Smooth muscle cell of the brain vasculature (primary cell): ENCODE measurements at places on chromosomes 2 and 18.

DNA sequence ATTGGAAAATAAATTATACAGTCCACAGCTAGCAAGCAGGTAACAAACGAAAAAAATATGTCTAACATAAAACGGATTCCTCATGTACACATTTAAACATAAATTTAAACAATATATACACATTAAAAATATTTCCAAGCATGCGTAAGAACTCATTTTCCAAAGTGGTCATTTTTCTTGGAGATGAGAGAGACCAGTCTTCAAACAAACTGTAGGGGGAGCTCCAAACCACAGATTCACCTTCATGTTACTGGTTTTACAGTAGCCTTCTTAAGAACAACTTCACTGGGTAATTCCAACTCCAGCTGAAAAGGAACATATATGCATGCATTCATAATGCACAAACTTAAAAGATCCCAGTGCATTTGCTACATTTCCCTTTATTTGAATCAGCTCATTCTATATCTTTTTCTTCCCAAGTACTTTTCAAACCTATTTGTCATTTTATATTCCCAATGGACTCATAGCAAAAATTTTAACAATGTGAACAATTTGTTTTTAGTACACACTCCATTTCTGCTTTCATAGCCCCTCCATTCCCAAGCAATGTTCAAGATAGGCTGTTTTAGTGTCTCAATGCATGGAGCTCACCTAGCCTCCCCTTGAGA is 4.7 kb upstream of the STAMBP start:
- peak; percentile 65 for DNase-seq

DNA sequence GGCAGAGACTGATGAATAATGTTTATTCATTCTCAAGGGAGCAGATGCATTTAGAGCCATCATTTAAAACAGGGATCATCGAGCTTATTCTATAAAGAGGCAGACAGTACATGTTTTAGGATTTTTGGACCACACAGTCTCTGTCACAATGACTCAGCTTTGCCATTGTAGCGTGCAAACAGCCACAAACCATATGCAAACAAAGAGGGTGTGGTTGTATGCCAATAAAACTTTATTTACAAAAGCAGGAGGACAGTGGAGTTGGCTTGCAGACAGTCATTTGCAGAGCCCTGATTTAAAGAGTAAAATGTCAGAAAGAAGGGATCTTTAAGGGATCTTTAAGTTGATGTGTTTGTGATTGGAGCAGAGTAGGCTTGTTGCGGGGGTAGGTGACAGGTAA is 51.5 kb downstream of the SMIM21 start:
- no peak for DNase-seq

DNA sequence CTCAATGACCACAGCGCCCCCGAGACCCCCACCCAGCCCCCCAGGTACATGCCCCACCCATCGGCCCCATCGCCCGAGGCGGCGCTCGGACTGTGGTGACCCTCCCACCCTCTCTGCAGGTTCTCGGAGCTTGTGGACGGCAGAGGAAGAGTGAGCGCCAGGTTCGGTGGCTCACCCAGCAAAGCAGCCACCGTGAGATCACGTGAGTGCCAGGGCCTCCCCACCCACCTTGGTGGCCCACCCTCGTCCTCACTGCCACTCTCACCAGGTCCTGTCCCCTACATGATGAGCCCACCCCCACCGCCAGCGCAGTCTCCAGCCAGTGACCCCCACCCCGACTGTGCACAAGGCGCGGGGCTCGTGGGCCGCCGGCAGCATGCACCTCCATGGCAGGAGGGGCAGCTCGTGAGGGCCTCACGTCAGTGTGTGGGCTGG is 30.4 kb downstream of the MTERF4 start:
- DNase-seq, result no peak

- DNase-seq, result no peak
Measured at GRCh38 chr2:212337036-212337435, 201.6 kb downstream of the ERBB4 start.

DNA sequence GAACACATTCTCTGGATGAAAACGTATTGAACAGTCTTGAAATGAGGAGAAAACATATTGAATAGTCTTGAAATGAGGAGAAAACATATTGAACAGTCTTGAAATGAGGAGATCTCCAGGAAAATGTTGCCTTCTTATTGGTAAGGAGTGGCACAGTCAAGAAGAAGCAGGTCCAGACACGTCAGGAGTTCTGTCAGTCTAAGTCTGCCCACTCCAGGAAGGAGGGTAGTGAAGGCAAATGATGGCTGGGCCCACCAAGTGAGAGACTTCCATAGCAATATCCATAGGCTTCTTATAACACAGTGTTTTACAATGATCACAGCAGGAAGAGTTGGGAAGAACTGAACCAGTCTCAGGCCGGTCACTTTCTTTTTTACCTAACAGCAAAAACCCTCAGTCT is 316.2 kb downstream of the ETAA1 start:
- no peak for DNase-seq

- DNase-seq, result no peak
Measured at GRCh38 chr2:65393743-65394422, 38.5 kb downstream of the SPRED2 start.

GRCh38 chr18:23020555-23021294 is 87.6 kb downstream of the RBBP8 start:
- no peak for DNase-seq

GRCh38 chr2:202911203-202911511 is 316 bp downstream of the WDR12 start:
- DNase-seq, result no peak

- no peak for DNase-seq
Measured at GRCh38 chr2:222298311-222299150, at the start of gene PAX3. Gene PAX3 (minus strand): TSS chr2:222298998. CDS start chr2:222298615, 383 bp downstream.

DNA sequence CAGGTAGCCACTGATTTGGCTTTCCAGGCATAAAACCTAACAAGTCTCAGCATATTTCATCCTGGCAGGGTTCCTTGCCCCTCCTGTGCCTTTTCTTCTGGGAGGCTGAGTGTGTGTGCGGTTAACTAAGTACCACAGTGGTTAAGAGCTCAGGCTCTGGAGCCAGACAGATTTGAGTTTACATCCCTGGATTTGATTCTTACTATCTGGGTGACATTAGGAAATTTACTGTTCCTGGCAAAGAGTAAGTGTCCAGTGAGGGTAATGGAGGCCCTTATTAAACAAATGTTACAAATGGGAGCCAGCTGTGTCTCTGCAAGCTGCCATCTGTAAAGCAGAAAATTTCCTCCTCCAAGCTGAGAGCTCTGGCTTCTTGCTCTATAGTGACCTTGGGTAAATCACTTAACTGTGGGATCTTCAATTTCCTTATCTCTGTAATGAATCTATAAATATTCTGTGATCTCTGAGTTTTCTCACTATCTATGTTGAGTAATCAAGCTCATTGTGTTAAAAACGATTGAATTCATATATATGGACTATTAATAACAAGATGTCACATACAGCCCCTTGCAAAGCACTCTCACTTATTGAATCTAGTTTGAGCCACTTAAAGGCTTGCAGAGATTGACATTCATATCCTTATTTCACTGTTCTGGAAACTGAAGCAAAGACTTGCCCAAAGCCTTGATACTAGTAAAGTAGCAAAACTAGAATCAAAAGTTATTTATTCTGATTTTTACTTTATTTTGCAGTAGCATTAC is 6.5 kb upstream of the COBLL1 start:
- DNase-seq, result no peak

GRCh38 chr2:160493227-160494028 is at the start of gene RBMS1:
Gene RBMS1 (minus strand): TSS chr2:160493807. CDS start chr2:160493363, 444 bp downstream.
- DNase-seq, result no peak

DNA sequence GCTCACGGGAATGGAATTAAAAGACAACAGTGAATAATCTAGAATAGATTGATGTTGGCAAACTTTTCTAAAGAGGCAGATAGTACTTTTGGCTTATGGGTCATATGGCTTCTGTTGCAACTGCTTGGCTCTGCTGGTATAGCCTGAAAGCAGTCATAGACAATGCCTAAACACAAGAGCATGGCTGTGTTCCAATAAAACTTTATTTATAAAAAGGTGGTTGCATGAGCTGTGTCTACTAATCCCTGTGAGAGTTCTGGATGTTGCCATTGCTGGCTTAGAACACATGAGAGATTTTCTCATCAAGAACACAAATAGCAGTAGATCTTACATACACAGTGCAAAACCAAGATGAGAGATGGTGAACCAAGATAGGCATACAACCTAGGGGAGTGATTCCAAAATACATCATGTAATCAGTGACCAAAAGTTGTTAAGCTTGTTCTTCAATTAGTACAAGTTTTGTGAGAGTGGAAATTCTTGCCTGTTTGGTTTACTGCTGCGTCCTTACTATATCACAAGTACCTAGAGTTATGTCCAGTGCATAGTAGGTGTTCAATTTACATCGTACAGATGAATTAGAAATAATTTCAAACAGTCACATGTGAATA is 380.0 kb downstream of the METTL4 start:
- no peak for DNase-seq

- no peak for DNase-seq
Measured at GRCh38 chr18:55384551-55385275, 203.3 kb downstream of the TCF4 start.

GRCh38 chr2:237471438-237472186 is 15.4 kb upstream of the MLPH start:
- DNase-seq, result no peak

DNA sequence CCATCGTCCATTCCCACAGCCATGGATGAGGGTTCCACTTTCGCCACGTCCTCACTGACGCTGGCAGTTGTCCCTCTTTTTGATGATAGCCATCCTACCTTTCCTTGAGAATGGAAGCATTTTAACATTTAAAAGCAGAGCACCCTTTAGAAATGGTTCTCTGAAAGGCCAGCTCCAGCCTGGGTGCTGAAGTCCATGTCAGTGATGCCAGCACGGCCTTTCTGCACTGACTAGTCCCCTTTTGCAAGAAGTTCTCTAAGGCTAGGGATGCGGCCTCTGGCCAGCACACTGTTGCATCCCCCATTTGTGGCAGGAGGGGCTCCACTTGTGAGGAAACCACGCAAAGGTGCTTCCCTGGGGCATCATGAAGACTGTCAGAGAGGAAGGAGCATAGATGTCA is 203.5 kb downstream of the MGAT5 start:
- DNase-seq, result no peak

DNA sequence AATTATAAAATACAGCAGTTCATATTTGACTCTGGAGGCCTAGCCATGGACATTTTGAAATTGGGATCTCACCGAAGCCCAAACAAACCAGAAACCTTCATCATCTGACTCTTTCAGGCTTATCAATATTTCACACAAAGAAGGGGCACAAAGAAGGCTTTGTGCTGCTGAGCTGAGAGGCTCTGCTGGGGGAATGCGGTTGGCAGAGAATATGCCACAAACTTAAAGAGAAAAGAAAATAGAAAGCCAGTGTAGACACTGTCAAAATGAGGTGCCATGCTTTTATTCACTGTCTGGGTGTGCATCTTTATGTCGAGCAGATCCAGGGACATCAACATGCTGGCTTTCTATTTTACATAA is 162.6 kb downstream of the QPCT start:
- DNase-seq, result no peak

GRCh38 chr2:159151198-159152127 is 135.0 kb downstream of the WDSUB1 start:
- no peak for DNase-seq

DNA sequence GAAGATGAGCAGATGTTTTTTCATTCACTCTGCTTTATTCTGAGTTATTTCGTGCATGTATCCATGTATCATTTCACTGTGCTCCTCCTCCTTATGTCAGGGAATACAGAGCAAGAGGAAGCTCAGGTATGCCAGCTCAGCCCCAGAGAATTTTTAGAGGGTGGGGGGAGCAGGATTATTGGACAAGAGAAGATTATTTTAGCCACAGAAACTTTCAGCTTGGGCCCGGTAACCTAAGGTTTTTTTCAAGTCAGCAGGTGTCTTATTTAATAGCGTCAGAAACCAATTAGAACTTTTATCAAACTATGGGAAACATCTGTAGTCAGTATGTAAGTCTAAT is 232.9 kb upstream of the SIX3 start:
- no peak for DNase-seq

- no peak for DNase-seq
Measured at GRCh38 chr2:144510294-144510991, 9.5 kb downstream of the ZEB2 start.

DNA sequence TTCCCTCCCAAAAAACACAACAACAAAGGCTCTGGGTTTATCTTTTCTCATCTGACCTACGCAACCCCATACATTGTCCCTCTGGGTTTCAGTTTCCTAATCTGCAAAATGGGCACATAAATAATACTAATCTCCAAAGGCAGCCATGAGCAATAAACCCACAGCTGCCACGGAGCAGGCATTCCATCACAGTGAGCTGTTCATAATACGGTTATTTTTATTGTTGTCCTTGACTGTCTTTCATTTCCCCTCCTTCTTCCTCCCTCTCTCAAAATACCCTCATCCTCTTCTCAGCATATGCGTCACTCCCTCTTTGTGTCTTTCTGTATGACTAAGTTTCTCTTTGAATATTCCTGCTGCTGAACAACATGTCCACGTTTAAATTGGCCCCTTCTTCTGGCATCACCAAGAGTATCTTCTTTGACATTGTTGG is 129.8 kb upstream of the CAB39 start:
- DNase-seq, result no peak

DNA sequence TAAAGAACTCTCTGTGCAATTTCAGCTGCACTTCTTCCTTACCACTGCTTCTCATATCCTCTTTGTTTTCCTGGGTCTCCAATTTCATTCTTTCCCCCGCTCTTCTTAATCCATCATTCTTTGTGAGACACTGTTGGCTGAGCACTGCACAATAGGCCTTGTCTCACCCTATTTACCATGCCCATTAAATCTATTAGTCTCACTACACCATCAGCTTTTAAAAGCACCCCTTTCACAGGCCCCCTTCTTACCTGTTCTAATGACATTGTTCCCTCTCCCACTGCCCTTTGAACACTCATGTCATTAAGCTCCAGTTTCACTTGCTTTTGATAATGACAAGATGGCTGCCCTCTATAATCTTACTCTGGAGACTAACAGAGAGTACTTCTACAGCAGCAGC is 404.1 kb upstream of the ACVR2A start:
- DNase-seq, result no peak

GRCh38 chr2:15595342-15595905 is 3.8 kb downstream of the DDX1 start:
- DNase-seq, result no peak

GRCh38 chr2:74881176-74881575 is 47.2 kb downstream of the HK2 start:
- DNase-seq, result no peak
